ENCODE measurements at places on chromosomes 12 and 14. TPM values are rescaled to one million over a fixed set of nuclear protein-coding genes. Genes with fewer than 3 reads are reported as not detected.

The B4GALNT3 gene
- total RNA-seq: 0.94 TPM

The PYGL gene
- 202 TPM for total RNA-seq

The KCNC2 gene
- under 0.01 TPM for total RNA-seq

The BDKRB1 gene
- total RNA-seq: not detected

The CD27 gene
- total RNA-seq: not detected

- DNase-seq: peak; percentile 72
Observed at GRCh38 chr14:22814941-22815713, at the start of gene SLC7A7. SLC7A7 (minus strand) TSS chr14:22815435; CDS start chr14:22813398, 2,037 bp downstream.

DNA sequence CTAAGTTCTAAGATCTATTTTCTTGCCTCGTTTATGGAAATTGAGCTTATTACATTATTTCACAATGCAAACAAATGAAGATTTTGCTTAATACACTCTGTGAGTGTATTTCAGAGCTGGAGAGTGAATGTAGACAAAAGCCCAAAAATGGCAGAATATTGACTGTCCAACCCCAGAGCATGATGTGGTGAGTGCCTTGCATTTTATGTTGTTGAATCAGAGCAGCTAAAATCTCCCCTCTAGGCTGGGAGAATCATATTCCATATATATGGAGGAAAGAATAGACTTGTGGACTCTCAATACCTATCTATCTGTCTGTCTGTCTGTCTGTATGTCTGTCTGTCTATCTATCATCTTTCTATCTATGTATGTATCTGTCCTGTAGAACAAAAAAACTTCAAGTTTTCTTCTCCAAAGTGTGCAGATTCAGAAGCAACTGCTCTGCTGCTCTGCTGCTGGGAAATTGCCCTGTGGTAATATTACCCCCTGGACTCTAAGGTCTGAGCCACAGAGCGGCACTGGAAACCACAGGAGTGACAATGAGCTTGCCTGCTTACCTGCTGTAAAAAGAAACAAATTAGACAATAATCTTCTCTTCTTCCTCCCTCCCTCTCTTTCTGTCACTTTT lies 209.4 kb upstream of the PRICKLE1 start:
- peak; percentile 87 for DNase-seq

DNA sequence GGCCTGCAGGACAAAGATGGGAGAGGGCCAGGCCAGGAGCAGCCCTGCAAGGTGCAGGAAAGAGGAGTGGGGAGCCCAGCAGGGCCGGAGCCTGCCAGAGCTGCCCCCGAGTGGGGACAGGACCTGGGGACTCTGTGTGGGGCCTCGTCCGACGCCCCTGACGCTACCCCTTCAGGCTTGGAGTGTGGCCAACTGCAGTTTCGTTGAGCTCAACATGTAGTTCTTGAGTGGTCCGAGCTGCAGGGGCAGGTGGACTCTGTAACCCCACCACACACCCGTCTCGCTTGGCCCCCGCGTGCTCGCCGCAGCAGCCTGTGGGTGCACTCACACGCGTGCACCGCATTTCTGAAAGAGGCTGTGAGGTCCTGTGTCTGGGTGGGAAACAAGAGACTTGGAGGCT lies 2.0 kb downstream of the ASPG start:
- no peak for DNase-seq

GRCh38 chr12:13000925-13001774 lies 1.1 kb upstream of the HEBP1 start:
- peak; percentile 23 for DNase-seq

GRCh38 chr12:51829011-51829481 lies 19.5 kb downstream of the FIGNL2 start:
- no peak for DNase-seq

- no peak for DNase-seq
Observed at GRCh38 chr14:70188322-70188658, 461 bp downstream of the SLC8A3 start.
